Glomerular endothelial cell (primary cell): ENCODE measurements at places on chromosomes 7 and 10. TPM values are rescaled to one million over a fixed set of nuclear protein-coding genes. Genes with fewer than 3 reads are reported as not detected.

GRCh38 chr10:34049887-34050286, 715.4 kb upstream of the NRP1 start:
- no peak for DNase-seq

Gene HOXA6
- 0.19 and 3.9 TPM in 2 replicates for total RNA-seq

GRCh38 chr7:23520582-23520981, 11.2 kb downstream of the TRA2A start:
- DNase-seq: no peak

Gene RAPGEF5
- total RNA-seq: 121 and 230 TPM in 2 replicates

DNA sequence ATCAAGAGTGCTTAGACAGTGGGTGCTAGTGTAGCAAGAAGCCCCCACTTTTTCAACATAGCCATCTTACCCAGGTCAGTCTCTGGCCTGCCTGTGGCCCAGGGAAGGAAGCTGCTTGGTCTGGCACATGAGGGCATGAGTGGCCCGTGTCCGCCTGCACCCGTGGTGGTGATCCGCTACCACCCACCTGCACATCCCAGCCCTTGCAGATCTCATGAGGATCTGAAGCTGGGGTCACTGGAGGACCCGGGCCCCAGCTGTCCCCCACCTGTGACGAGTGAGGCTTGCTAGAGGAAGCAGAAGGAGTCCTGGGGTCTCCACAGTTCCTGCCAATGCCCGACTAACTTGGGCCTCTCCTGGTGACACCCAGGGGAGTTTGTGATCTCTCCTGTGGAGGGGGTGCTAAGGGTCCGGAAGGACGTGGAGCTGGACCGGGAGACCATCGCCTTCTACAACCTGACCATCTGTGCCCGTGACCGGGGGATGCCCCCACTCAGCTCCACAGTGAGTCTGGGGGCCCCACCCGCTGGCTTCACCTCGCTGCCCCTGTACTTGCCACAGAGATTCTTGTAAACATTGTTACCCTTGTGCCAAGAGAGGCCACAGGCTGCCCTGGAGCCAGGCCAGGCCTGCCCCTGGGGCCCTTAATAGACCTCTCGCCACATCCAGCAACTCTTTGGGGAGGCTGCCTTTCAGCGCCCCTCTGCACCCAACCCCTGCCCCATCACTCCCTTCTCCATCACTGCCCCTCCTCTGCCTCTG, 10.8 kb upstream of the VSIR start:
- DNase-seq: no peak

- DNase-seq: no peak
These were observed 67.2 kb upstream of the FAM204A start for GRCh38 chr10:118409295-118409694.

GRCh38 chr7:95324431-95324830, at the start of gene PON1:
Gene PON1 (minus strand): TSS chr7:95324532. CDS start chr7:95324475, 57 bp downstream.
- no peak for DNase-seq

Gene CHN2
- total RNA-seq: 6.9 and 7.0 TPM in 2 replicates
